ENCODE measurements at places on chromosomes 3 and 15.

DNA sequence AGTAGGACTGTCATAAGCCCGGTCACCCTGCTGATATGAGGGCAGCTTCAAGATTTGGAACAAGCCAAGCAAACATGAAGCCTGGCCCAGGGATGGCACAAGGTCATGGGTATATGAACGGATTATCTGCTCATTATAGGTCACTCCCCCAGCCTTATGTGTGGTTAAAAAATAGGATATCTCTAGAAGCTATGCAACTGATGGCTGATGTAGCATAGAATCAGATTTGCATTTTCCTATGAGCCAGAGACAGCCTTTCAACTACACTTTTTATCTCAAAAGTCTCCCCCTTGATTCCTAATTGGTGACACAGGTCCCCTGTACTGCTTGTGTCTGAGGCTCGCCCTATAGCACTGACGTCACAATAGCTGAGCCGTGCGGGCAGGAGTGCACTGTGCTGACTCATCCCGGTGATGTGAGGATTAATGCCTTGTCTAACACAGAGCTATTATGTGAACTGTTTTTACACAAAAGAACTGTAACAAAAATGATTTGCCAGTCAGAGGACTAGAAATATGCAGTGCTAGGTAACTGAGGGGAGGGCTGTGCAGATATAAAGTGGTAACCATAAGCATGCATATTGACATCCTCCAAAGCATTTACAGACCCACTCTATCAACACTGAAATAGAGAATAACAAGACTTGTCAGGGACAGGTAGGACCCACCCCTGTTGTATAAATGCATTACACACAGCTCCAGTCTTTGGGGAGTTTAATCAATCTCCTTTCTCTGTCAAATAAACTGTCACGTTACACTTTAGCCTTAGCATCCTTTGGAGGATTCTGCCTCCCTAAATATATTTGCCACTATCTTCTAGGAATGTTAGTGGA lies 204.9 kb downstream of the TIGIT start:
- DNase-seq, result no peak

DNA sequence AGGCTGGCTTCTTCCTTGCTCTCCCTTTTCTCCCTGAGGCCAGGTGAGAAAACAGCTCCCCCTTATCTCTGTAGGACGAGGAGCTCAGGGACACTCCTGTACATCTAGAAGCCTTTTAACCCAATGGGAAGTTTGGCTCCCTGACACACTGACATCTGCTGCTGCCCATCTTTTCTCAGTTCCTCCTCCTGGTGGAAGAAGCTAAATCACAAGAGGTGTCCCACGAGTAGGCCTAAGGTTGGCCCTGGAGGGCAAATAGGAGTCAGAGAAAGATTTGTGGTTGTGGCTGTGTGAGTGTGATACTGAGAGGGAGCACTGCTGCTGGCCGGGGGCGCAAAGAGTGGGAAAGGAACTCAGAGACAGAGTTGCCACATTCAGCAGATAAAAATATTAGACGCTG lies 49.5 kb downstream of the ARHGAP31 start:
- DNase-seq, result no peak

GRCh38 chr3:107650788-107651187 lies 128.0 kb downstream of the BBX start:
- DNase-seq, result no peak

- DNase-seq, result no peak
These were observed 500 bp downstream of the PARP6 start for GRCh38 chr15:72271895-72272212.

DNA sequence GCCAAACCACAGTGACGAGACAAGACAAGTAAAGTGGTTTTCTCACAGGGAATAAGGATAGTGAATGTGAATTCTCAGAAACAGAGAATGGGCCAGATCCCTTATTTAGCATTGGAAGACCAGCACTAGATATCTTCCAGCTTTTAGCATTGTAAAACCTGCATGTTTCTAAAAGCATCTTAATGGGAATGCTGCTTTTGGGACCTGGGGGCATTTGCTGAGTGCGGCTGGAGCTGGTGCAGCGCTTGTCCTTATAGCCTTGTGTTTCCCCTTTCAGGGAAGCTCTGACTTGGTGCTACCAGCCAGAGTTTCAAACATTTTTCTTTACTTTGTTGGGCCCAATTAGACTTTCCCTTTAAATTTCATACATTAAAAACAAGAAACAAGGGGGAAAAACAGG lies 52.9 kb downstream of the CLSTN2 start:
- no peak for DNase-seq

DNA sequence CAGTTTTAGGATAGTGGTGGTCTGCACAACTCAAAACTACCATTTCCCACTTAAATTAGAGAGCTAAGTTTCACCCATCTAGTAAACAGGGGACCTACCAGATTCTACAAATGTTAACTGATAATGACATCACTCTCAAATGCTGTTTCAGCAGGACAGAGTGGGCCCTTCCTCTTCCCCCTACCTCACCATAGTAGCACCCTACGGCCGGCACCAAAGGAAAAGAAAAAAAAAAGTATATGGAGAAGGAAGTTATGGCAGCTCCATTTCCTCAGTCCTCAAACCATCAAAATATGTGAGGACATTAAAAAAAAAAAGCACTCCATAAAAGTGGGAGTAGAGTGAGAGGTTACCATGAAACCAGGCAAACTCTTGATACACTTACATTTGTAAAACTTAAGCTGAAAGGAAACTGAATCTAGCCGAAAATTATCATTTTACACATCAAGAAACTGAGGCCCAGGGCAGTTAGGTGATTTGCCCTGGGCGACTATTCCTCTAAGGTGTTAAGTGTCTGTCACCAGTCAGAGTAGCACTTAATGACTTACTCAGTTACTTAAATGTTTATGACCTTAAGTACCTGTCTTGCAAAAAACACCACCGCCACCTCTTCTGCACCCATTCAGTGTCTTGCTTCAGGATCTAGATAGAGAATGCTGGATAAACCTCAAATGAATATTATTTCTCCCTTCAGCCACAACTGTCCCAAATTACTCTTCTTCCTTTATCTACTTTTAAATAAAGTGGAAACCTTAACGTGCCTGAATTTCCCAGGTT lies 2.7 kb downstream of the MSL2 start:
- DNase-seq, result no peak

- no peak for DNase-seq
These were observed 117.6 kb upstream of the ETV5 start for GRCh38 chr3:186226482-186226881.

DNA sequence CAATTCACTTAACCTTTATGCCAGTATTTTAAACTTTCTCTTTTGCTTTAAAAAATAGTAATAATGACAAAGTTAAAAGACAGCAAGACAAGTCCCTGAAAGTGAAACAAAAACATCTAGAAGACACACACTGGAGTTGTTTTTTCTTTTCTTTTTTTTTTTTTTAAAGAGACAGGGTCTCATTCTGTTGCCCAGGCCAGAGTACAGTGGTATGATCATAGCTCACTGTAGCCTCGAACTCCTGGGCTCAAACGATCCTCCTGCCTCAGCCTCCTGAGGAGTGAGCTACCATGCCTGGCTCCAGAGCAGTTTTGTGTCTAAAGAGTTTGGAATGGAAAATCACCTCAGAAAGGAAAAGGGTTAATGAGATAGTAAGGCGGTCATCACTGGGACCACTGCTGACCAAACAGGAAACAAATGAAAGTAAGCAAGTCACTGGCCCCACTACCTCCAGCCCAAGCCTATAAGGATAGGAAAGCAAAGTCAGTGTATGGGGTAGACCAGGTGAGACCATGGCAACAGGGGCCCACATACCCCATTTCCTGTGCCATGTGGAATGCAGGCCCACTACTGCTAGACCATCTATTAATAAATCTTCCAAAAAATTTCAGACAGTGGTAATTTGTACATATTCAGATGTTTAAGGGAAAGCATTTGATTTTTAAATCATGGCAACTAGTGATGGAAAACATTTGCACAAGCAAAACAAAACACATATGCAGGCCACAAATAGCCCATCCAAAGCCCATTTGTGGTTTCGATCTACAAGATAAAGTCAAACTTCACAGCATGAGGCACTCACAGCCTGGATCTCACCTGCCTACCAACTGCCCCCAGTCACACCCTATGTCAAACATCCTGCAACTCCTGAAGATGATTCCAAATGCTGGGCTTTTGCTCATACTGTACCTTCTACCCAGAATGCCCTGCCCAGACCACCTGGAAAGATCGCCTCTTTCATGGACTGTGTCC lies 62.6 kb downstream of the OSBPL10 start:
- no peak for DNase-seq

DNA sequence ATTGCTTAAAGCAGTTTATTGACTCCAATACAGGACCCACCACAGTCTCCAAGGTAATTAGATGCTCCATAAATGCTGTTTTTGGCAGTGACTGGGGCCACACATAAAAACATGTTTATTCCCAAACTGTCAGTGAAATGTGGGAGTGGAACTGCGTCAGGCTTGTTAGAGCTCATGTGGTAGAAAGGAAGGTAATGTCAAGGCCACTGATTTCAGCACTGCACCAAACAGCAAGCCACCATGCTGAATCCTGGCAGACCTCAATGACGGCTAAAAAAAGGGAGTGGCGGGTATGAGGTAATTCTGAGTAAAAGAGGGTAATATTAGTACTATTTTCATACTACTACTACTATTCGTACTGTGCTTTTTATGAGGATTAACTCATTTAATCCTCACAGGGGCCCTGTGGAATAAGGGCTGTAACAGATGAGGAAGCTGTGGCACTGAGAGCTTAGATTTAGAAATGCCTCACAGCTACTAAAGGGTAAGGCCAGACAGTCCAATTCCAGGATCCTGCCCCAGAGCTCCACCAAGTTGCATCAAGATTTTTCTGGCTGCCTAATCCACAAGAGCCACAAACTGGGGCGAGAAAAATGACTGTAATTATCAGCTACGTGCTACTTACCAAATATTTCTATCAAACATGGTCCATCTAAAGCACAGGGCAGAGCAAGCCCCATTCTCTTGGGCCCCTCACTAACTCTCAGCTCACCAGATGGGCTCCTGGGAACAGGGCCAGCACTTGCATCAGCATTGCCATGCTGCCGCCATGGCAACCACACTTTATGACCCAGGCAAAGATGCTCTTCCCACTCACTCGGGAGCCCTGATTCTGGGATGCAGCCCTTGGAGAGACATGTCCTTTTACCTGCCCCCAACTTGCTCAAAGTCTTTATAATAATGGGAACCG lies 83.6 kb upstream of the SPATA12 start:
- peak; percentile 73 for DNase-seq

DNA sequence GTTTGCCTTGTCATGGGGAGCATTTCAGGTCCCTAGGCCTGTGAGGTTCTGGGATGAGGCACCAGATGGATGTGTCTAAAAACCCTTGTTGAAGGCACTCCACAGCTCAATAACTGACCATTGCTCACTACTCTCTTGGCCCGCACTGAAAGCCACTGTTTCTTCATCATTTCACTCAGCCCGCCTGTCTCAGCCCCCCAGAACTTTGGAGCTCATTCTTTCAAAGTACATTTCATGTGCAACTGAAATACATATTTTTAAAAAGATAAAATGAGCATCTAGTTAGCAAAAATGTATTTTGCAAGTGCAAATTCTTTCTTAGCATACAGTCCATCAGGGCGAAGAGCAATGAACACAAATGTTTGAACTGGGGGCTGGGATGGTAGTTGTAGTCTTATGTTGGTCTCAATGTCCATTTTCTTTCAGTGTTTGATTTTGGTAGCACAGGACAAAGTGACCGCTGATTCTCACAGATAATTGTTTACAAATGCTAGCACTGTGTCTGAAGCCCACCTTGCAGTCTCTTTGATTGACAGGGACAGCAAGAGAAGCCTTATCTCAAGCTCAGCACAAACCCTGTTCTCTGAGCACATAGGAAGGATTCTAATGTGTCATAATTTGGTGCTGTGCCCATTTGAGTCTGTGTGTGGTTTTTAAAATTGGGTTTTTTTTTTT lies 19.6 kb downstream of the HEMK1 start:
- DNase-seq, result no peak

DNA sequence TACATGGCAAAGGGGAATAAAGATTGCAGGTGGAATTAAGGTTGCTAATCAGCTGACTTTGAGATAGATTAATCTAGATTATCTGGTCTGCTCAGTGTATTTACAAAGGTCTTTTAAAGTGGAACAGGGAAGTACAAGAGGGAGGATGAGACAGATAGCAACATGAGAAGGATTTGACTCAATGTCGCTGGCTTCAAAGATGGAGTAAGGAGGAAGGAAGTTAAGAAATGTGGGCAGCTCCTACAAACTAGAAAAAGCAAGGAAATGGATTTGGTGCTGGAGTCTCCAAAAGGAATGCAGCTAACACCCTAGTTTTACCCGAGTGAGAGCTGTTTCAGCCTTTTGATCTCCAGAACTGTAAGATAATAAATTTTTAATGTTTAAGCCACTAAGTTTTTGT lies 180.7 kb upstream of the TTC14 start:
- no peak for DNase-seq

GRCh38 chr3:183695569-183696364 lies 1.8 kb upstream of the YEATS2 start:
- no peak for DNase-seq

DNA sequence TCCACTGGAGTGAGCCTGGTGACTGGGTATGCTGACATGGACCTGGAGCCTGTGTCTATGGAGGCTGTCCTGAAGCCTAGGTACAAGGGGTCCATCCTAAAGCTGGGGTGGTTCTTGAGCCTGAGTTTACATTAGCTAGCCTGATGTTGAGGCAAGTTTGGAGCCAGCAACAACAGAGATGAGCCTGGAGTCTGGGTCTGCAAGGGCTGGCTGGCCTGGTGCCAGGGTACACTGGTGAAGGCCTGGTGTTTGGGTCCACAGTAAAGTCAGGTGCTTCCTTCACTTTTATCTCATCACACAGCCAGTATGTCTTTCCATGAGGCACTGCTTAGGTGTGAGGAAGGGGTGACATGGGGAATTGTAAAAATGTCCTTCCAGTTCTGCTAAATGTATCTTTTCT lies 49.5 kb downstream of the TP63 start:
- no peak for DNase-seq
